ENCODE measurements at places on chromosomes 16 and 17.

- no peak for DNase-seq
Measured at GRCh38 chr17:74394275-74394950, 27.1 kb downstream of the GPR142 start.

- no peak for DNase-seq
Measured at GRCh38 chr17:66422186-66422585, 119.8 kb downstream of the PRKCA start.

GRCh38 chr17:62692721-62693431 lies 65.4 kb downstream of the MRC2 start:
- no peak for DNase-seq

DNA sequence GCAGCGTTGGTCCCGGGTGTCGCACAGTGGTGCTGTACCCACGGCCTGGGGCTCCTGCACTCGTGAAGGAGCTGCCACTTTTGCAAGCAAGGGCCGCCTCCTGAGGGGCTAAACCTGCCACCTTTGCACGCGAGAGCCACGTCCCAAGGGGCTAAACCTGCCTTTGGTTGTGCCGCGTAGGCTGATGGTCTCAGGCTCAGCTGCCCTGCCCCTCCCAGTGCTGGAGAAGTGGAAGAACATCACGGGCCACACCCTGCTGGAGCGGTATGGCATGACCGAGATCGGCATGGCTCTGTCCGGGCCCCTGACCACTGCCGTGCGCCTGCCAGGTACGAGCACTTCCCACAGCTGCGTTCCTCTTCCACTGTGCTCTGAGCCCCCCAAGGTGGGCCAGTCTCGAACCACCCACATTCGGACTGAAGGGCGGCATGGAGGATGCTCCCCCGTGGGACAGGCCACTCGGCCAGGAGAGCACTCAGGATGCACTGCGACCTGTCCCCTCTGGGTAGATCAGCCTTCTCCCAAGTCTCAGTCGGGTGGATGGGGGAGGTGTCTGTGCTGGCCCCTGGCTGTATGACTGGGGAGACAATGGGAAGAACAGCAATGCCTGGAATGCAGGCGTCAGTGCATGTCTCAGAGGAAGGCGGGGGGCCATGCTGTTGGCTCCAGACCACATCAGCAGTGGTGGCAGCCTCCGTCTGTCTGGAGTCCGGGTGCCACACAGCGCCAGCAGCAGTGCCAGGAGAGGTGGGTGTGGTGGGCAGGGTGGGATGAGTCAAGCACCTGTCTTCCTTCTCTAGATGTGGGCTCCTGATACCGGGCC lies 20.7 kb downstream of the ACSF3 start:
- DNase-seq = no peak

- no peak for DNase-seq
Measured at GRCh38 chr17:1496869-1497268, 4.4 kb upstream of the MYO1C start.

GRCh38 chr17:66830451-66830850 lies 4.5 kb upstream of the CACNG5 start:
- no peak for DNase-seq

DNA sequence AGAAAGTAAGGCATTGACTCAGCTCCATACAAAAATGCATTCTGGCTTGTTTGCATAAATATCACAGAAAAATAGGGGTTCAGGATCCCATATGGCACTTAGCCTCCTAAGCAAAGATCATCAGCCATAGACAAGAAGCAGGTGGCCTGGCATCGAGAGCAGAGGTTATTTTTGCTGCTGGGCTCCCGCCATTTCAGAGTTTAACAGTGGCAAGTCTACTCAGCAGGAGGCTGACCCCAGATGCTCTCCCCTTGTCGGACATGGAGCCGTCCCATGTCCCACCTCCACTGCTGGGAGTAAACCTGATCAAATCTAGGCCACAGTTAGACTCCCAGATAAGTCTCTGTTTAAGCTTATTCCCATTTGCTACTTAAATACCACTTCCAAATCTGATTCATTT lies 269.1 kb downstream of the FTO start:
- DNase-seq = no peak

- no peak for DNase-seq
Measured at GRCh38 chr16:1282324-1282973, 26.6 kb downstream of the TPSD1 start.

GRCh38 chr16:782258-782657 lies 5.9 kb downstream of the RPUSD1 start:
- DNase-seq = no peak

- DNase-seq = no peak
Measured at GRCh38 chr16:12742741-12743140, 60.9 kb downstream of the CPPED1 start.

GRCh38 chr17:83034525-83034924 lies 44.9 kb upstream of the METRNL start:
- no peak for DNase-seq

GRCh38 chr16:67429799-67430503 lies 970 bp upstream of the HSD11B2 start:
- no peak for DNase-seq

- DNase-seq = peak; percentile 37
Measured at GRCh38 chr16:31201582-31202413, 762 bp downstream of the PYCARD start.

GRCh38 chr17:19003543-19004420 lies 782 bp downstream of the FAM83G start:
- no peak for DNase-seq

- DNase-seq = no peak
Measured at GRCh38 chr17:4572131-4572530, 11.8 kb upstream of the GGT6 start.

DNA sequence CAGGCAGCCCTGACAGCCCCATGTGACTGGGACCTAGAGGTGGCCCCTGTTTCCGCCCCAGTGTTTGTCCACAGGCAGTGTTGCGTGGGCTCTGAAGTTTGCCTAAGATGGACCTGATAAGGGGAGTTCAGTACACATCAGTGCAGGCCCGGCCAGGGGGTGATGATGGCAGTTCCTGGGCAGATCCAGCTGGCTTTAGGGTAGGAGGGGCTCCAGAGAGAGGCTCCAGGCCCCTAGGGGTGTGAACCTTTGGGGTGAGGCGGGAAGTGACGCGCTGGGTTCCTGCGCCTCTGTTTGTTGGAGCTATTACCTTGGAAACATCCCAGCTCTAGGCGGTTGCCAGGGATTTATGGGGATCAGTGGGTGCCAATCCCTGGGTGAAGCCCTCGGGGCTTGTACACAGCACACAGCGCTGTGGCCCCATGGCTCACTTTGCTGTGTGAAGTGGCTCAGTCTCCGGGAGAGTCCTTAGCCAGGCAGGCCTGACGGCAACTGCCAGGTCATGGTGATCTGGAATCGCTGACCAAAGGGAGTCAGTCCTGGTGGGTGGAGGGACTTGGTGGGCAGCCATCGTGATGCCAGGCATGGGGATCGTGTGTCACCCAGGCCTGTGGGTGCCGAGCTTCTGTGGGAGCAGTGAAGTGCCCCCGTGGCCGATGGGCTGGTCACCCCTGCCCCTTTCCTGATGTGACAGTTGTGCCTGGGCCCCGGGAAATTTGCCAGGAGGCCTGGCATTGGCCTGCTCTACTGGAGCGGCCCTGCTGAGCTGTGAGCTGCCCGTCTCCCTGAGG lies 146.1 kb downstream of the SEC14L1 start:
- no peak for DNase-seq

- no peak for DNase-seq
Measured at GRCh38 chr16:47847220-47847970, 308.4 kb downstream of the ABCC12 start.
